ENCODE measurements at places on chromosomes 5 and 9.

DNA sequence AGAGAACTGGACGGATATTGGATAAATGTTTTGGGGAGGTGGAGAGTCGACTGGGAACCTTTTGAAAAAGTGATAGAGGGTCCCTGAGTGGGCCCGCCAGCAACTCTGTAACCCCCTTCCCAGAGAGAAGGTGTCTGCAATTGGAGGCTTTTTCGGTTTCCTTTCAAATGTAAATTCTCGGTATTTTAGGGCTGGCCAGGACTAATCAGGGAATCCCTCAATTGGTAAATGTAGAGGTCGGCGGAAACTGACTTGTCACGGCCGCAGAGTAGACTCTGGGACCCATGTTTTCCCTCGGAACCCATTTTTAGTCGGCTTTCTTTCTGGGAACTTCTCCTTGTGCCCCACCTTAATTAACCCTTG, 524 bp downstream of the CCNB1 start:
- DNase-seq, result no peak

GRCh38 chr5:132257131-132258101, at the start of gene PDLIM4:
TSS of gene PDLIM4 (plus strand) at chr5:132257696. CDS start at chr5:132257735, 39 bp downstream.
- no peak for DNase-seq

GRCh38 chr9:7265181-7265580, 507.4 kb downstream of the KDM4C start:
- no peak for DNase-seq

- DNase-seq, result no peak
These were observed 6.7 kb downstream of the SUSD3 start for GRCh38 chr9:93065135-93065720.

GRCh38 chr5:101390151-101390908, 487.2 kb upstream of the ST8SIA4 start:
- DNase-seq, result no peak

DNA sequence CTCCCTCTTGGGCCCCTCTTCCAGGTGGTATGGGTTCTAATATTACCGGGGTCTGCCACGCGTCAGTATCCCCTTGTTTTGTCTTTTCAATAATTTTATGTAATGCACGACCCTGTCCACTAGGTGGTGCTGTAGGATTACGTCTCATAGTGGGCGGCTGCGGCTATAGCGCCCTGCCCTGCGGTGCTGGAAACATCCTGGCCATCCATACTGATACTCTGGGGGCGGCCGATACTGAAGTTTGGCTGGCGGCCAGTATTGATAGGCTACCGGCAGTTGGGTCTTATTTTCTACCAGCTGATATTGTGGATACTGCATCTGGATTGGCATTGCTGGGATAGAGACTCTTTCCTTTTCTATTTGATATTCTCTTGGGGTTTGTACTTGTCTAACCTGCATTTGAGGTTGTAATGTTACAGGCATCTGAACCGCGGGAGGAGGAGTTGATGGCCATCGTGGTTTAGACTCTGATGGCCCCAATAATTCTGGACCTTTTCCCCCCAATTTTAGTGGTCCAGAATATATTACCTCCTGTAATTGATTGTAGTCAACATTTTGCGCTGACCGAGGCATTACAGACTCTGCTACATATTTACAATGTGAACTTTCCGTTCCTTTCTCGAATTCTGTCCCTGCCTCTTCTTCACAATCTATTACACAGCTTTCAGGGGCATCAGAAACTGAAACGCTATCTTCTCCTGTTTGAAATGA, 3.3 kb upstream of the TMEM141 start:
- no peak for DNase-seq

DNA sequence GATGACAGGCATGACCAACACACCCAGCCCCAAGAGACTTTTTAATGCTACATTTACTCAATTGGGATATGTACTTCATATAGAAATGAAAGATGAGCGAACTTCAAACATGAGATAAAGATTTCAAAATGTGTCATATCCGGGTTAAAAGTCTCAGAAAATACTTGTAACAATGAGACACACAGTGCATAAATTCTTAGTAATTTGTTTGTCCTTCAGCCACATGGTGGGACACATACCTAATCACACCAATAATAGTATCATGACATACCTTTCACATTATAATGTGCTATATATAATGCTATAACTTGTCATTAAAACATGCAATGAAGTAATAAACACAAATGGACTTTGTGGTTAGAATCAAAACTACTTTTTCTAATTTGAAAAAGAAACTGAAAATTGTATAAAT, 204.7 kb upstream of the RFX3 start:
- DNase-seq, result no peak

- DNase-seq, result no peak
These were observed 60.1 kb downstream of the LHFPL2 start for GRCh38 chr5:78588507-78588906.

DNA sequence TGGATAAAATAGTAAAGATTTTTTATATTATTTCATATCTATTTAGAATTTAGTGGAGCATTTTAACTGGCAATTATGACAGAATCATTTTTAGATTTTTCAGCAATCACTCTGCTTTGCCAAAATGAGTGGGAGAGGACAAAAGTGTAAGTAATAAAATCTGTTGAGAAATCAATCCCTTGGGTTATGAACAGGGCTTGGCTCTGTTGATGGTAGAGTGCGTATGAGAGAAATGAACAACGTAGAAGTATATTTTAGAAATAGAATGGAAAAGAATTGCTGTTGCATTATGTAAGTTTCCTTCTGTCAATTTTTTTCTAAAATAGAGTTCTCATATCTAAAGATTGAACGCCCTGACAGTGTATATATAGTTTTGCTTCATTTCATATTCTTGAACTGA, 154.1 kb upstream of the PRDM9 start:
- DNase-seq, result no peak

DNA sequence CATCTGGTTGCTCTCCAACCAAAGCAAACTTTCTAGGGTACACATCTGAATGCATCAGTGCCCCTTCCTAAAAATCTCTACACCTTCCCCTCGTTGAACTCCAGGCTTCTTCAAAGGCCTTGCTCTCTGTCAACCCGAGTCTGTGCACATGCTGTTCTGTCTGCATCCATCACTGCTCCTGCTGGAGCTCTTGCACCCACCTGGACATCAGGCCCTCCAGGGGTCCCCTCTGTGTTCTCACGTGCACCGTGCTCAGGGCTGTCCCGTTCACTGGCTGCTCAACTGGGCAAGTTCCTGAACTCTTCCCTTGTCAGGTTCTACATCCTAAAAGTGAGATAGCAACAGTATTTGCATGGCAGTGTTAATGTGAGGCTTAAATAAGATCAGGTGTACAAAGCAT, 62.7 kb upstream of the ANGPTL2 start:
- DNase-seq, result no peak

DNA sequence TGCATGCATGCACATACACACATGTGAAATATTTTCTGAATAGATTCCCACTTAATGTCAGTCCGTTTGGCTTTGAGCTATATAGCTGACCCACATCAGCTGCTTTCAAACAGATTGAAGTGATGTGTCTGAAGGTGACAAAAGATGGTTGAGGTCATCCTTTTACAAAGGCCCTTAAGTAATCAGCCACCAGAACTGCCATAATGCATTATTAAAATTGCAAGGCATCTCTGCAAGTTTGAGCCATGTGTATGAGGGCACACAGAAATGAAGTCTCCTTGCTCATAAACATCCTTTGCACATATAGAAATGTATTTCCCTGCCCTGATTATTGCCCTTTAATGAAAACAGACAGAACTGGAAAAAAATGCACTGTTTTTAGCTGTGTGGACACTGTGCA, 1043.0 kb upstream of the C9orf72 start:
- no peak for DNase-seq

- DNase-seq, result no peak
These were observed 416.8 kb downstream of the NFIB start for GRCh38 chr9:13896922-13897835.

- DNase-seq, result no peak
These were observed 1133.2 kb upstream of the CDH18 start for GRCh38 chr5:21121213-21121612.

DNA sequence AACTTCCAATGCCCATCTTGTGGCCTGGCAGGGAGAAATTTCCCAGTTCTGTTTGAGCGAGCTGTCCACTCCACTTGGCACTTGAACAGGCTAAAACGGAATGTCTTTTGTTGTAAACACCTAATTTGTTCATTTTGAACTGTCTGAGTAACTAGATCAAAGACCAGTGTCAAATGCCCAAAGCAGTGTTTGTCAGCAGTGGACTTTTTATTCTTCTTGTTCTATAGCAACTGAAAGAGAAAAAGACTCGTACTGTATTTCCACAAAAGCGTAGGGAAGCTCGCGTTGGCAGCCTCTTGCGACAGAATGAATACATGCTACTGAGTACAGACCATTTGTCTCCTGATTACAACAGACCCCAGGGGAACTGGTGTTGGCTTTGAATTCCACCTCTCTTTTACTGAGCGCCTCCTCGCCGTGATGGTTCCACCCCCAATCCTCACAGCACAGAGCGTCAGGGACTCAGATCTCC, 601.8 kb upstream of the ZNF608 start:
- DNase-seq, result no peak

DNA sequence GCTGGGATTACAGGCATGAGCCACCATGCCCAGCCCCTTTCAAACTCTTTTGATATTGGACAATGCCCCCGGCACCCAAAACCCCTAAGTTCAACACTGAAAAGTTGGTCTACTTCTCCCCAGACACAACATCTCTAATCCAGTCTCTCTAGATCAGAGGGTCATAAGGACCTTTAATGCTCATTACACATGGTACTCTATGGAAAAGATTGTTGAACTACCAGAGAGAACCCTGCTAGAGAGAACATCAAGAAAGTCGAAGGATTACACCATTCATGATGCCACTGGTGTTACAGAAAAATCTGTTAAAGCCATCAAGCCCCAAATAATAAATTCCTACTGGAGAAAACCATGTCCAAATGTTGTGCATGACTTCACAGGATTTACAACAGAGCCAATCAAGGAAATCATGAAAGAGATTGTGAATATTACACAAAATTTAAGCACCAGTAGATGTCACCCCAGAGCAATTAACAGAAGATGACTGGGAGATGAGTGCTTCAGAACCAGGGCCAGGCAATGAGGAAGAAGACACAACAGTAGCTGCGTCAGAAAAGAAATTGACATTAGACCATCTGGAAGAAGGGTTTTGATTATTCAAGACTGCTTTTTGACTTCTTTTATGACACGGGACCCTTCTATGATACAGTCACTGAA, 28.3 kb upstream of the NIPAL4 start:
- DNase-seq, result no peak

GRCh38 chr9:112299514-112299913, 33.9 kb downstream of the PTBP3 start:
- DNase-seq, result no peak

DNA sequence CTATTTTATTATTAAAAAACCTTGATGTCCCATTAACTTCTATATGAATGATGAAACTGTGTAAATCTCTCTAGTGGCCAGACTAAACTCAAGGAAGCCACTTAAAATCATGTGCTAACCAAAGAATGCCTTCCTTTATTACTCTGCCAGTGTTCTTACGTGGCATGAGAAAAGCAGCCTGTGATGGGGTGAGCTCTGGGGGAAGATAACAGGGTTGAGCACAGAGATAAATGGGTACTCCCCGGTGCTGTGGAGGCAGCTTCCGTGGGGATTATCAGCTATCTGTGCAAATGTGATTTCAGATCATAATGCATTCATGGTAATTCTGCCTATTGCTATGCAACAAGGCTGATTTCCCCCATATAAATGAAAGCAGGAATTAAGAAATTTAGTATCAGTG, 181.3 kb downstream of the CAVIN4 start:
- no peak for DNase-seq

- no peak for DNase-seq
These were observed 73.6 kb upstream of the RETREG1 start for GRCh38 chr5:16690243-16690852.

- DNase-seq, result no peak
These were observed 50.1 kb upstream of the ADRB2 start for GRCh38 chr5:148776261-148776660.

All from activated gamma-delta T cell (primary cell).